ENCODE measurements at places on chromosomes 2 and 18.

GRCh38 chr2:10514743-10515142 is 66.6 kb upstream of the ODC1 start:
- no peak for DNase-seq

- no peak for DNase-seq
Observed at GRCh38 chr18:72612894-72613533, 68.9 kb upstream of the CBLN2 start.

GRCh38 chr2:64276417-64277095 is 132.3 kb upstream of the PELI1 start:
- no peak for DNase-seq

DNA sequence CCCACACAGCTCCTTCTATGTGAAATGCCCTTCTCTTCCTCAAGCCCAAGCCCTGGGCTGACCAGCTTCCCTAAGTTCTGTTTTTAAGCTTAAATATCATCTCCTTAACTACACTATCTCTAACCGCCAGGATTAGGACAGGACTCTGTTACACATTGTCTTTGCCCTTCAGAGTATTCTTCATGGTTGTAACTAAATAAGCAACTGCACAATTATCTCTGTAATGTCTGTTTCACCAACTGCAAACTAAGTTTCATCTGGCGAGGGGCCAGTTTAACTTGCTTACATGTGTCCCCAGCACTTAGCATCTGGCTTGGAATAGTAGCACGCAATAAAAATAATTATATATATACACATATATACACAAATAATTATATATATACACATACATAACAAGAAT is 1.1 kb upstream of the ERMN start:
- DNase-seq = no peak

DNA sequence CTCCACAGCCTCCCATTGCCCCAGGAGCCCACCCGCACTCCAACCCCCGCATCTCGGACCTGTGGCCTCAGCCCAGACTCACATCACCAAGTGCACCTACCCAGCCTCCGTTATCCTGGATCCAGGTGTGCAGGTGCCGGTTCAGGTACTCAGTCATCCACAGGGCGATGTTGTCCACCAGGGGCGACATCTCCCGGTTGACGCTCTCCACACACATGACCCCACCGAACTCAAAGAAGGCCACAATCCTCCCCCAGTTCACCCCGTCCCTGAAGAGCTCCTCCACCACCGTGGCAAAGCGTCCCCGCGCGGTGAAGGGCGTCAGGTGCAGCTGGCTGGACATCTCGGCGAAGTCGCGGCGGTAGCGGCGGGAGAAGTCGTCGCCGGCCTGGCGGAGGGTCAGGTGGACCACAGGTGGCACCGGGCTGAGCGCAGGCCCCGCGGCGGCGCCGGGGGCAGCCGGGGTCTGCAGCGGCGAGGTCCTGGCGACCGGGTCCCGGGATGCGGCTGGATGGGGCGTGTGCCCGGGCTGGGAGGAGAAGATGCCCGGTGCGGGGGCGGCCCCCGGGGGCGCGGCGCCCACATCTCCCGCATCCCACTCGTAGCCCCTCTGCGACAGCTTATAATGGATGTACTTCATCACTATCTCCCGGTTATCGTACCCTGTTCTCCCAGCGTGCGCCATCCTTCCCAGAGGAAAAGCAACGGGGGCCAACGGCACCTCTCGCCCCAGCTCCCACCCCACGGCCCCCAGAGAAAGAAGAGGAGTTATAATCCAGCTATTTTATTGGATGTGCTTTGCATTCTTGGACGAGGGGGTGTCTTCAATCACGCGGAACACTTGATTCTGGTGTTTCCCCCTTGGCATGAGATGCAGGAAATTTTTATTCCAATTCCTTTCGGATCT is 1.3 kb downstream of the BCL2 start:
- peak; percentile 33 for DNase-seq

DNA sequence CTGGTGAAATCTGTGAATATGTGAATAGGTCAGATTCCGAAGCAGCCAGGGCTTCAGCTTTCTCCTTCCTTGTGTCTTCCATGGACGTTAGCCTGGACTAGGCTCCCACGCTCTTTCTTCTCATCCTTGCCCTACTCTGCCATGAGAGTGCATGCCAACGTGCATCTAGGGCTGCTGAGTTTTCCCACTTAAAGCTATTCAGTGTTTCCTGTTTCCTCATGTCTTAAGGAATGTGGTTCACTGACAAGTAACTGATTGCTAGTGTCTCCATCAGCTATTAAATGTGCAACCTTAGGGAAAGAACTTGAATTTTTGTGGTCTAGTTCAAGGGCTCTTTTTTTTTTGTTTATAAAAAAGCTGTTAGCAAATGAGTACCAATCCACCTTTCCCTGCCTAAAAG is 642.3 kb upstream of the LINC00305 start:
- DNase-seq = no peak

DNA sequence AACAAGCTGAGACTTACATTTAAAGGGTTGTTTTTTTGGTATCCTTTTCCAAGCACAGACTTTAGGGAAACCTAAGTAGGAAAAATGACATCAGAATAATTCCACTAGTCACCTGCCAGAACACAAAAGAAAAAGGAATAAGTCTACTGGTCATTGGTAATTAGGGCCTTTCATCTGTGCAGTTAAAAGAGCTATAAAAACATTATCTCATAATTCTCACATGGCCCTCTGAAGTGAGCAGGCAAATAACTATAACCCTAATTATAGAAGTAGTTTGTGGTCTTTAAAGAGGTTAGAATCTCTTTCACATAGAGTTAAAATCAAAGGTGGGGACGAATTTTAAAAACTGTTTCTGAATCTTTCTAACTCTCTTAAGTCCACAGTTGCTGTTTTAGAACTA is 111.1 kb upstream of the B3GNT2 start:
- no peak for DNase-seq

DNA sequence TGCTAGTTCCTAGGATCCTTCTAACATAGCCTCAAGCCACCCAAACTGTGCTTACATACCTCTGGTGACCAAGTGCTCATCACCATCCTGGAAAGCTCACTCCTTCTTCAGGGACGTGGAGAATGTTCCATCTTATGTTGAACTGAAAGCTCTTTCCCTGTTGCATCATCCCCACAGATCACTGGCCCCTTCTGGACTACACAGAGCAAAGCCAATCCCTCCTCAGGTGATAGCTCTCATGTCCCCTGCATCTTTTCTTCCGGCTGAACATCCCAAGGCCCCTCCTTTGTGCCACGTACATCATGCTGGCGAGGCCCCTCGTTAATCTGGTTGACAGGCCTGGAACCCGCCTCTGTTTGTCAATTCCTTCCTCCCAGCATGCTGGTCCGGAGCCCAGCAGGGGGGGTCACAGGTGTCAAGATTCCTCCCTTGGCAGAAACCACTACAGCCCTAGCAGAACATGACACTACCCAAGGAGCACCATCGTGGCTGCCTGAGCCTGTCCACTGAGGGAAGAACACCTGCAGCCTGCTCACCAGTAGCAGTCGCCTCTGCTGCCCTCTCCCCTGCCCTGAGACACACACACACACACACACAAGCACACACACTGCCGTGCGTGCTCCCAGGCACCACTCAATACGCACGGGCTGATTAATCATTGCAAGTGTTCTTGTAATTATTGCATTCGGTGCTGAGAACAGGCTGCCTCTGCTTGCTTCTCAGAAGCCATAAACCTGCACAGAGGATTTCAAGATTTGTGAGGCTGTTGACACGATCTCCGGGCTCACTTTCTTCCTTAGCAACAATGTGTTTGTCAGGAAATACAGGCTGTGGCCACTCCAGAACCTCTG is 6.3 kb upstream of the KCNK3 start:
- DNase-seq = no peak

Measured in neural crest cell (in vitro differentiated cells).